ENCODE measurements at places on chromosomes 6 and 20. TPM values are rescaled to one million over a fixed set of nuclear protein-coding genes. Genes with fewer than 3 reads are reported as not detected.

- H3K4me3 ChIP-seq, result no peak overlapping the region
- H3K36me3 ChIP-seq, result peaks cover 8% of the 10 kb centered on the region
- H3K27me3 ChIP-seq, result no peaks in the 10 kb centered on the region
- no peak overlapping the region for H3K27ac ChIP-seq
- H3K4me1 ChIP-seq, result no peaks in the 10 kb centered on the region
These were observed 81.8 kb downstream of the NFATC2 start for GRCh38 chr20:51460569-51461265.

Gene TREML2
- total RNA-seq, result not detected

DNA sequence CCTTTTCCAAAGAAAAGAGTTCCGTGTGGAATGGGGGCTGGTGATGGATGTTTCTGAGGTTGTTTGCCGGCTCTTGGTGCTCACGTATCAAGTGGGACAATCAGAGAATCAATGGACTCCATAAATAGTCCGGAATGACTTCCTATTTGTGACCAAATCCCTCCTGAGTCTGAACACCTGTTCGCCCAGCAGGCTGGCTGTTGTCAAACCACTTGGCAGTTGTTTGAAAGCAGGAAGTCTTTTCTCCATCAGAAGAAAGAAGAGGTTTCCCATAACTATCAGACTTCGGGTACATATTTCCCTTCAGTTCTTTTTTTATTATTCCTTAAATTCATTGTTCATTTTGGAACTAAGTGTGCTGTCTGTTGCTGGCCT, 154.7 kb upstream of the RIN2 start:
- H3K27ac ChIP-seq, result no peak overlapping the region
- peaks cover 7% of the 10 kb centered on the region for H3K27me3 ChIP-seq
- no peak overlapping the region for H3K4me3 ChIP-seq
- no peak for DNase-seq
- no peaks in the 10 kb centered on the region for H3K36me3 ChIP-seq

DNA sequence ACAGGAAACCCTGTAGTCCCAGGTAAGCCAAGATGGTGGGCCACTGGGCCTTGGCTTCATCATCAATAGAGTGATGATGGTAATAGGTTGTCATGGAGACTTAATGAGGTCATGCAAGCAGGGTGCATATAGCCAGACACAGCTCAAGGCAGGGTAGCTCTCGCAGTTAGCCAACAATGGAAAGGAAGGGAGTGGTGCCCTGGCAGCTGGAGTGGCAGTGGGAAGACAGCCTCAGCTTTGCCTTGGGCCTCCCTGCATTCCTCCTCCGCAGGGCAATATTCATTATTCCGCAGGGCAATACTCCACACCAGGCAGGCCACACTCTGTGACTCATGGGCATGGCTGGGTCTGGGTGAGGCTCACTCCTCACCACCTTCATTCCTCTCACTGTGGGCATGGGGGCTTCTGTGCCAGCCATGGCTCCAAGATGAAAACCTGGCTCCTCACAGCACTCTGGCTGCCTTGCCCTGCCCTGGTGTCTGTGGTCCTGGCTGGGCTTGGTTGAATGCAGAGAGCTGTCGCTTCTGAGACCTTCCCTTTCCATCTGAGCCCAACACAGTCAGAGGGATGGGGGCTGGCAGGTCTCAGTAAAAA, 163.1 kb upstream of the PMEPA1 start:
- H3K27ac ChIP-seq, result no peak overlapping the region
- peaks cover 5% of the 10 kb centered on the region for H3K4me1 ChIP-seq
- DNase-seq, result no peak
- H3K27me3 ChIP-seq, result peaks cover 52% of the 10 kb centered on the region
- H3K4me3 ChIP-seq, result no peak overlapping the region

All from progenitor cell of endocrine pancreas (in vitro differentiated cells).